AML-193 (cell line): ENCODE measurements at places on chromosomes 1 and 21.

DNA sequence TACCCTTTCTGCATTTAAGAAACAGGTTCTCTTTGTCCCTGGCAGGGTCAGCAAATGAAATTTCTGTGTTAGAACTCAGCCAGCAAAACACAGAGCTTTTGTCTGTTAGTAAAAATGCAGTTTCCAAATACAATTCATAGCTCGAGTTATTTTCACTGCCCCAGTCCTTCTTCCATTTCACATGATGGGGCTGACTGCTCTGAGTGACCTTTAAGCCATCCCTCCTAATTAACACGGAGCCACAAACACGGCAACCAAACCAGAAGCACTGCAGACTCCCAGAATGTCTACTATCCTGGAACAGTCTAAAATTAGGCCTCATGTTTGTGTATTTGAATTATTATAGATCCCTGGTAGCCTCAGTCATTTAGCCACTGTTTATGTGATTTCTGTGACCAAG is 99.1 kb upstream of the RGS4 start:
- no peak for DNase-seq

DNA sequence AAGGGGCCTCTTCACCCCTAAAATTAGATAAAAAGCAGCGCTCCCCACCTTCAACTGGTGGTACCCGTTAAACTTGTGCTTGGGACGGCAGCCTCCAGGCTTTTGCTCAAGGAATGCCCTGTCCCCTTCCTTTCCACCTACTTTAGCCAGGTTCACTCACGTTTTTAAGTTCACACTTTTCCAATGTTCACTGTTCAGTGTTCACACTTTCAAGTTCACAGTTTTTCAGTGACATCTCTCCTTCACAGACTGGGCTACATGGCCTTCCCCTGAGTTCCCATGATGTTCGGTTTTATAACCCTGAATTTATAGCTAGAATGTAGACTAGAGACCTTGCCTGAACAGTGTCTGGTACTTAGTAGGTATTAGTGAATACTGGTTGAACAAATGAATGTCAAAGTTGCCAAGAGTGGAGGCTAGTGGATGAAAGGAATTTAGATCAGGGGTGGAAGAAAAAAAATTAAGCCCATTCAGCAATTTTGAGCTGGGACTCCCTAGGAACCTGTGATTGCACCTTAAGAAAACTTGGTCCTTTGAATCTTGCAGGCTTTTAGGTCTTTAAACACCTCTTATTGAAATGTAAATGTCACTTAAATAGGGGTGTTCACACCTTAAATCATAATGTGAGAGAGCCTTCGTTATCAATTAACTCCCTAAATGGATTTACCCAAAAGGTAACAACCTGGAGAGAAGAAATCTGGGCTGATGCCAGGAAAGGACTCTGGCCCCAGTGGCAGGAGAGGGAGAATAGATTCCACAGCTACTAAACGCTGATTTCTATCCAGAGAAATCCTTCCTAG is 12.3 kb downstream of the BTG2 start:
- no peak for DNase-seq

DNA sequence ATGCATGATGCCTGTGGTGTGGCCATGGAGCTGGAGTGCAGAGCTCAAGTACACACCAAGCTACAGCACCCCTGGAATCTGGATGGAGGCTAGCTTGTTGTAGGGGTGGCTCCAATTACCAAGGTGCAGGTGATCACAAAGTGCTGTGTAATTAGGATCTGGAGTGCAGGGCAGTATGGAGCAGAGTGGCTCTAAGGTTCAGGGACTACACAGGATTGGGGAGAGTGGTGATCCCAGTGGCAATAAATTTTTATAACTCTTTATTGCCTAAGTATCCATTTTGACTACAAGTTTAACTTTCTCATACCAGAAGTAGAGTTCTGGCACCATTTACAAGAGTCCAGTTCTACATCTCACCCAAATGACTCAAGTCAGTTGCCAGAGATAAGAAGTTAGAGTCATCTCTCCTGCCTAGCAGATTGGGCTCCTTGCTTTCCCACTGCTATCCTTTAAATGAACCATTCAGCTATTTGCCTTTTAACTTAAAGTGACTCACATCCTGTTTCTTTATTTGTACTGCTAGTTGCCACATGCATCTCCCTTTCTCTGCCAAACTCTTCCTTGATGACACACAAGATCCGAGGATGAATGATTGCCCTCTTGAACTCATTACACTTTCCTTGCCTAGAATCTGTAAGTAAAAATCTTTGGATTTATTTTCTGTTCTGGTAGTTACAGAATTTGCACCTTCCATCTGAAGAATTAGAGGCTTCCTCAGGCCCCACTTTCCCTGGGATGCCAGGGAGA is 427.2 kb downstream of the KCNT2 start:
- DNase-seq: no peak

GRCh38 chr1:76494807-76495206 is 372.5 kb upstream of the ST6GALNAC5 start:
- no peak for DNase-seq

- no peak for DNase-seq
Measured at GRCh38 chr1:180211156-180211859, 18.8 kb upstream of the LHX4 start.

DNA sequence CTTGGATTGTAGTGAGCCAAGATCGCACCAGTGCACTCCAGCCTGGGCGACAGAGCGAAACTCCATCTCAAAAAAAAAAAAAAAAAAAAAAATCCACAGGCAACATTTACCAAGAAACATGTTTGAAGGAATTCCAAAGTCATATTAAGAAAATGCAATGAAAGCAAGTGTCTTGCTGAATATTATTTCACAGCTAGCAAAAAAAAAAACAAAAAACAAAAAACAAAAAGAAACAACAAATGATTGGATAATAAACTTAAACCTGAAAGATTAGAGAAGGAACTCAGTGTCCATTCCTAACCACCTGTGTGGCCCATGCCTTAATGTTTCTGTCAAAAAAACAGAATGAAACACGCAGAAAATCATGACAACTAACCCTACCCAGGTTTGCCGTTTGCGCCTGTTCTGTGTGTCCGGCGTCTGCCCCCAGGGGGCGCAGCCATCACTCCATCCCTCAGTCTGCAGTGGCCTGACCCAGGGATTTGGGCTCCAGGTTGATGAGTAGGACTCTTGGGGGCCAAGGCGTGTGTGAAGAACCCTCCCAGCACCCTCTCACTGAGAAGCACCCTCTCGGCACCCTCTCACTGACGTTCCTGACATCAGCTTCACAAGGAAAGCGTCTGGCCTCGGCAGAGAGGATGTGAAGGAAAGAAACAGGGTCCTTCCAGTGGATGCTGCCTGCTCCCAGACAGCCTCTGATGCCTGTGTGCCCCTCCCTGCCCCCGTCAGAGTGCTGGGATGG is 19.2 kb upstream of the PTTG1IP start:
- peak; percentile 44 for DNase-seq
